ENCODE measurements at places on chromosomes 5 and 9.

DNA sequence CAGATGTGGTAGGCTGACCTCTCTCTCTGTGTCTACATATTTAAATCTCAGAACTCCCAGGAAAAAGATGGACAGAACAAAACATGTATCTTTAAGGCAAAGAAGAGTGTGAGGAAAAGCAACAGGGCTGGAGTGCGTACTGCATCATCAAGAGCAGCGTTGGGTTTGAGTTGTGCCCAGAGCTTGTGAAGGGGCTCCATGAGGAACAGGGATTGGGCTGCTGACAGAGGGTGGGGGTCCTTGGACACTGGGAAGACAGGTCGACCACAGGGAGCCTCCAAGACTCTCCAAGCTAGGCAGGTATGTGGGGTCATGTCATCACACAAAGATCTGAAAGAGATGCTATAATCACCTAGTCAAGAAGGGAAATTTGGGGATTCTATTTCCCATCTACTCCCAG, 309.9 kb downstream of the IRX1 start:
- no peak for DNase-seq

GRCh38 chr9:14530366-14530765, 162.9 kb downstream of the ZDHHC21 start:
- no peak for DNase-seq

GRCh38 chr9:129781981-129782380, 21.0 kb upstream of the TOR1B start:
- no peak for DNase-seq

DNA sequence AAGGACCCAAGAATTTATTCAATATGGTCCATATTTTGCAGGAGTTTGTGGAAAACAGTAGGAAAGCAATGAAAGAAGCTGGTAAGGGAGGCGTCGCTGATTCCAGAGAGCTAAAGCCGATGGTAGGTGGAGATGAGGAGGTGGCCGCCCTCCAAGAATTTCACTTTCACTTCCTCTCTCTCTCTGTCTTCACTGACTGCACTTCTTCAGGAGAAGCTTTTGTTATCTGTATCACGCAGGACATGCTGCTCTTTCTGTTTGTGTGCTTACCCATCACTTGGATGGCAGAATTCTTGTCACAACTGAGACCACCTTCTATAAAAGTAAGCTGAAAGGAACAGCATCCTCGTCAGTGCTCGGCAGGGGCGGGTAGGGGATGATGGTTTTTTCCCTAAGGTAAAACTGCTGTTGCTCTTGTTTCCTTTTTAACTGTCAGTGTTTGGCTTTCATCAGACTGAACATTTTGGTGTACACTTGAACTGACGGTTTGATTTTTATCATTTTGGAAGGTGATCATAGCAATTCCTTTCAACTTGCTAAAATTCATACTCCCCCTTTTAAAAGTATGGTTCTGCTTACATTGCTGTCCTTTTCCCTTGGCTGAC, 62.4 kb upstream of the FSD1L start:
- DNase-seq: no peak

- DNase-seq: no peak
Observed at GRCh38 chr5:54281960-54282692, 28.2 kb downstream of the ARL15 start.

All from left ventricle myocardium superior (tissue), 1 donor.